ENCODE measurements at places on chromosomes 3 and 15.

DNA sequence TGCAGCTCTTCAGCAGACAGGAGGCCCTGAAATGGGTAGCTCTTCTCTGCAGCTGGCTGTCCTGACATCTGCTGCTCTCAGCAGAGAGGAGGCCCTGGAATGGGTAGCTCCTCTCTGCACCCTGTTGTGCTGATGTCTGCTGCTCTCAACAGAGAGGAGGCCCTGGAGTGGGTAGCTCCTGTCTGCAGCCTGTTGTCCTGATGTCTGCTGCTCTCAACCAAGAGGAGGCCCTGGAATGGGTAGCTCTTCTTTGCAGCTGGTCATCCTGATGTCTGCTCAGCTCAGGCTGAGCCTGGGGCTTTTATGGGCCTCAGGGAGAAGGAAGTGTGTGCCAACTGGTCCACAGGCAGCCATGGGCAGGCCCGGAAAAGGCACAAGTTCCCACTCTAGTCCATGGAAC is 66.6 kb downstream of the PIK3CB start:
- DNase-seq: no peak

DNA sequence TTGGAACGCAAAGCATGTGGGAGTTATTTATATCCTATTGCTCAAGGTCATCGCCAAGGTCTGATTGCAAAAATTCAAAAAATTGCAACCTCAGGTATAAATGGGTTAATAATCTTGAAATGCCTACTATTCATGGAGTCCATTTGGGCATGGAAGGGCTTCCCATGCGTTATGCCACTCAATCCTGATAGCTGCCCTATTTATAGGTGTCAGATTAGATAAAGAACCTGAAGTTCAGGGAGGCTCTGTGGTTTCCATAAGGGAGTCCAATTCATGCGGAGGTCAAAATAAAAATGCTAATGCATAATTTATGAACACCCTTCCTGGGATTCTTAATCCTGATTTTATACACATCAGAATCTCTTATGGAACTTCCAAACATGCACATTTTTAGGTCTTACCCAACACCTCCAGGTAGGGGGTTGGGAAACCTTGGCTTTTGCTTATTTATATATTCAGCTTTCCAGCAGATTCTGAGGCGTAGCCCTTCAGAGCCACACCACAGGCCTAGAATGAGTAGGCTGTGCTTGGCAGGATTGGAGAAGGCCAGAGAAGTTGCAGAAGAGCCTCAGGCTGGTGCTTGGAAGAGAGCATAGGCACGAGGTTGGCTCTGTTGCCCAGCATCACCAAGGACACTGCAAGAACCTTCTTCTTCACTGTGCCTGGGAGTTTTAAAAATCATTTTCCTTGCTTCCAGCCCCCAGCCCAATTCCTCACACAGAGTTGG is 324.4 kb upstream of the CFAP20DC start:
- DNase-seq: no peak

GRCh38 chr3:99332718-99333117 is 305.7 kb upstream of the COL8A1 start:
- DNase-seq: peak; percentile 84

GRCh38 chr3:169634618-169635236 is 28.8 kb downstream of the MECOM start:
- DNase-seq: no peak

GRCh38 chr15:81809543-81809942 is 236.3 kb downstream of the MEX3B start:
- peak; percentile 18 for DNase-seq

GRCh38 chr15:62431008-62431797 is 266.1 kb upstream of the C2CD4B start:
- DNase-seq: no peak

- DNase-seq: no peak
These were observed 90.2 kb downstream of the DCUN1D1 start for GRCh38 chr3:182889948-182890629.

GRCh38 chr15:57527382-57528091 is 64.2 kb upstream of the MYZAP start:
- peak; percentile 85 for DNase-seq

- DNase-seq: no peak
These were observed 42.9 kb downstream of the ISG20 start for GRCh38 chr15:88681610-88682221.

- peak; percentile 78 for DNase-seq
These were observed 65.9 kb upstream of the TNIK start for GRCh38 chr3:171526146-171526545.

DNA sequence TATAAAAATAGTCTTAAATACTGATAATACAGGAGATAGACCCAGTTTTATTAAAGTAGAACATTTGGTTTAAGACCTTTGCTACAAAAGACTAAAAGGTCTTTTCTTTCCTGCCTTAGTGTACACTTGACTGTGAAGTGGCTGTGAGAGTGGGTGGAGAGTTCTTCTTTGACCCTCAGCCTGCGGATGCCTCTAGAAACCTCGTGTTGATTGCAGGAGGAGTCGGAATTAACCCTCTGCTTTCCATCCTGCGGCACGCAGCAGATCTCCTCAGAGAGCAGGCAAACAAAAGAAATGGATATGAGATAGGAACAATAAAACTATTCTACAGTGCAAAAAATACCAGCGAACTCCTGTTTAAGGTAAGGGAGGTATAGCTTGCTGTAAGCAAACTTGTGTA is 36.5 kb downstream of the OXNAD1 start:
- DNase-seq: no peak

GRCh38 chr3:79306934-79307570 is 460.7 kb downstream of the ROBO1 start:
- no peak for DNase-seq

DNA sequence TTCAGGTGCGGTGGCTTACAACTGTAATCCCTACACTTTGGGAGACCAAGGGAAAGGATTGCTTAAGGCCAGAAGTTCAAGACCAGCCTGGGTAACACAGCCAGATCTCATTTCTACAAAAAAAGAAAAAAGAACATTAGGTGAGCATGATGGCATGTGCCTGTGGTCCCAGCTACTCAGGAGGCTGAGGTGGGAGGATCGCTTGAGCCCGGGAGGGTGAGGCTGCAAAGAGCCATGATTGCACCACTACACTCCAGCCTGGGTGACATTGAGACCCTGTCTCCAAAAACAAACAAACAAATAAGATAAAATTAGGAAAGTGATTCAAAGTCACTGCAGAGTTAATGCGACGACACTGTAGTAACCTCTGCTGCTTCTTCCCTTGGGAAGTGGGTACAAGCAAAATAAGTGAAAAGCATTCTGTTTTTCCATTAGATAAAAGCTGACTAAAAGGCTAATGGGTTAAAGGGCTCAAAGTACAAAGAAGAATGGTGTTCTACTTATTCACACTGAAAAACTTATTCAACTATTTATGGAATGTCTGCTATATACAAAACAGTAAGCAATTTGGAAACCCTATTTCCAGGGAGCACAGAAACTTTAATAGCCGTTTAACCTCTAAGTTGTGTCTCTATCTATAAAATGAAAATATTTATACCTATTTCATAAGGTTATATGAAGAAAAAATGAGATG is 8.0 kb upstream of the RPS27L start:
- DNase-seq: peak; percentile 51

DNA sequence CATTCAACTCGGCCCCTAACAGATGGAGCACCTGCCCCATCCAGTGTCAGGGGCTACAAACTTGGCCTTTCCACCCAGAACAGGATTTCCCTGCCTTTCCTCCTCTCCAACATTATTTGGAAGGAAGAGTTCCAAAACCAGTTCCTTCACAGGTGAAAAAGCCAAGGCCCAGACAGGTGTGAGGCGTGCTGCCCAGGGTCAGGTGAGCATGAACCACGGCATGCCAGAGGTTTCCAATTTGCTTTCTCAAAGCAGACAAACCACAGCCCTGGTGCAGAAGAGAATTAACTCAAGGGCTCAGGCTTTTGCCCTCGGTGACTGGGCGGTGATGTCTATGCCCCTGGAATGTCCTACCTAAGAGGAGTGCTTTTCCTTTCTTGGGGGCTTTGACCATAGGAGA is 43.2 kb downstream of the LDHAL6B start:
- DNase-seq: no peak

- DNase-seq: no peak
These were observed 5.2 kb upstream of the SPINK8 start for GRCh38 chr3:48338635-48339034.

DNA sequence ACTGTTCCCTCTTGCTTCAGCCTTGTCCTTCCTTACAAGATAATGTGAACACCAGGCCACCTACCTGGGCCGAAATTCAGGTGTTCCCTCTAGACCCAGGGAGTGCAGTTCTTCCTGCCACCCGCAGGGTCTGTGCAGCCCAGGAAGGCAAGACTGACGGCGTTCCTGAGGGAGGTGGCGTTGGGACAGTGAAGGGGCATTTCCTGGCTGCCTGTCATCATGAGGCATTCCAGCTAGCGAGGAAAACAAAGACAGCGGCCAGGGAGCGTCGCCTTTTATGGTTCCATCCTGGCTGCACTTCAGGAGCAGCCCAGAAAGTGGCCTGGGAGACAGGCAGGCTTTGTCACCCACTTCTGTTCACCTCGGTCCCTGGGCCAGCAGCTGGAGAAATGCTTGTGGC is 84.8 kb upstream of the WNT5A start:
- DNase-seq: no peak

DNA sequence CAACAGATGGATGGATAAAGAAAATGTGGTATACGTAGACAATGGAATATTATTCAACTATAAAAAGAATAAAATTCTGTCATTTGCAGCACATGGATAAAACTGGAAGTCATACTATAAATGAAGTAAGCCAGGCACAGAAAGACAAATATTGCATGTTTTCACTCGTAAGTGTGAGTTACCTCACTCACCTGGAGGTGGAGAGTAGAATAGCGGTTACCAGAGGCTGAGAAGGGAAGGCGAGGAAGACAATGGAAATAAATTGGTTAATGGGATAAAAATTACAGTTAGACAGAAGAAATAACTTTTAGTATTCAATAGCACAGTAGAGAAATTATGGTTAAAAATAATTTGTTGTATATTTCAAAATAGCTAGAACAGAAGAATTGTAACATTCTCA is 141.6 kb downstream of the EFHB start:
- no peak for DNase-seq

- DNase-seq: peak; percentile 60
These were observed 516.7 kb downstream of the FOXP1 start for GRCh38 chr3:71066849-71067261.

- DNase-seq: peak; percentile 8
These were observed 723.9 kb upstream of the ZNF385D start for GRCh38 chr3:22474706-22475445.

DNA sequence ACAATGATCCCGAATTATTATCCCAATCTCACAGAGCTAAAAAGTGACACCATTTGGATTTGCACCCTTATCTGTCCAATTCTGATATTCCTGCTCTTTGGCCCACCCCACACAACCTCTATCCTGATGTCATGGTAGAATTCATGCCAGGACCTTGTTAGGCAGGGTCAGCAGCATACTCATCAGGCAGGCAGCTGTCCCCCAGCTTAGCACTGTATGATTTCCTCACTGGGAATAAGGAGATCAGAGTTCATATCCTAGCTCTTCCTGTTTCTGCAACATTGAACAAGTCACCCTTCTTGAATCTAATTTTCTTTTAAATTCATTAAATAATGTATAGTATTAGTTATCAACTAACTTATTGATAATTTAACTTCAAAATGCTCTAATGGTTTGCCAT is 12.0 kb upstream of the C3orf80 start:
- no peak for DNase-seq

DNA sequence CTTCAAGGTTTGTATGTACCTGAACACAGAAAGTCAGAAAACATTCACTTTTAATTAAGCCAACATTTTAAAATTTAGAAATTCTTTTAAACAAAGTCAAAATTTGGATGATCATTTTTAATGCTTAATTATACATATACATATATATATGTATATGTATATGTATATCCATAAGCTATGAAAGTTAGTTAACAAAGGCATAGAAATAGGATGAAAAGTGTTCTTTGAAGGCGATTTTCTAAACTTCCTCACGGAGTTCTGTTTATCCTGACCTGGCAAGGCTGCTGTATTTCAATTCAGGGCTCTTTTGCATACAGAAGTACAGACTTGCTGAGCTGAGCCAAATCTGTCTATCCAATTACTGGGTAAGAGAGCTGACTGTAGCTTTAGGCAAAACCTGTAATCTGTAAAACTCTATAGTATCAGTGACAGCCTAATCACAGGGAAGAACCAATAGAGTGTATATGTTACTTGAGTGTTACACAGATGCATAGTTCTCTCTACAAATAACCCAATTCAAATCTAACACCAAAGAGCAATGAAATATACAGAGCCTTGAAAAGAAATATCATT is 32.1 kb upstream of the THRB start:
- DNase-seq: no peak

DNA sequence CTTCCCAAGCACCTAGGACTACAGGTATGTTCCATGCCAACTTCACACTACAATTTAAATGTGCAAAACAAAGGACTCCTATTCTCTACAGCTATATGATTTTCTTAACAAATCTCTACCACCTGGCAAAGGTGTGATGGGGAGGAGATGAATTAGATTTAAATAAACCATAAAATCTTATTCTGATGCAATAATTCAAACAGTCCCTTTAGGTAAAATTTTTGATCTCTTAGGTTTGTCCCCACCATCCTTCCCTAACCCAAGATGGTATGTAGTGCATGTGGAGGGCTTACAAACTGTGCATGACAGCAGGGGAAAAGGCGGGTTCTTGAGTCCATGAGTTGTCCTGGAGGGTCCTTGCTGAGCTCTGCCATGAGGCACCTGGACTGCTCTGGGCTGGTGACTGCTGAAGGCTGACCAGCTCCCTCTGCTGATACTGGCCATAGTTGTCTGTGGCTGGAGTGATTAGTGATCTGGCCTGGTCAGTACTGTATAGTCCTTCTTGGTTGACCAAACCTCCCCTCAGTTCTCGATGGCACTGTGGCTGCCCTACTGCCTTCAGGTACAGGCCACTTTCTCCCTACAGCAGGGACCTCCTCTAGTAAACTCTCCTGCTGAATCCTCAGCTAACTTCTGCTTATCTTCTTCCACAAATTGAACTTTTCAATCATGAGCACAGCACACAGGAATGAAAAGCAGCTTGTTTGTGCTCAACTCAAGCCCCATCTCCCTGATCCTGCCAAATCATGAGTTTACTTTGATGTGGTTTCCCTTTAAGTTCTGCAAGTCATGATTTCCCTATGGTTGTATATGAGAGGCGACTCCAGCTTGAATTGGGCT is 30.1 kb downstream of the CFAP161 start:
- peak; percentile 64 for DNase-seq

GRCh38 chr3:174462916-174463315 is 396.2 kb upstream of the NAALADL2 start:
- peak; percentile 38 for DNase-seq

Measured in EH (cell line).